Smooth muscle cell of the brain vasculature (primary cell): ENCODE measurements at places on chromosomes 1 and 21.
A peak's percentile ranks its signal among the peaks of the same experiment; 100 is the strongest.

GRCh38 chr1:9942399-9942938 is 722 bp downstream of the LZIC start:
- DNase-seq, result no peak

- DNase-seq, result no peak
Observed at GRCh38 chr1:5809207-5809788, 182.9 kb downstream of the NPHP4 start.

GRCh38 chr1:116331523-116331922 is 41.5 kb upstream of the ATP1A1 start:
- DNase-seq, result no peak

DNA sequence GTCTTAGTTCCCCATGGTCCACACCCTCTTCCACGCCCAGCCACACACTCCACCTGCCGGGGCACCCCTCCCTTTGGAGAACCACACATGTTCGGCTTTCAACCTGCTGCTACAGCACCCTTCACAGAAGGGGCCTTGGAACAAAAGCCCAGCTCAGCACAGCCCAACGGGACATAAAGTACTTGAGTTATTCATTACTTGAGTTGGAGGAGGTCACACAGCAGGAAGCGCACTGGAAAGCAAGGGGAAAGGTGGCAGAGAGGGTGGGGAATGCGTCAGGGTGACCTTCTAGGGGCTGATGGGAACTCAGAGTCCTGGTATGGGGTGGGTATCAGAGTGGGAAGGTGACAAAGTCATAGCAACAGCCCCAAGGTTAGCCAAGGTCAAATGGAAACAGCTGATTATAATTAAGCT is 3.0 kb upstream of the ATP1B1 start:
- no peak for DNase-seq

GRCh38 chr1:119000371-119001180 is 12.4 kb upstream of the TBX15 start:
- DNase-seq, result no peak

- DNase-seq, result no peak
Observed at GRCh38 chr1:41764656-41765055, 154.1 kb downstream of the HIVEP3 start.

DNA sequence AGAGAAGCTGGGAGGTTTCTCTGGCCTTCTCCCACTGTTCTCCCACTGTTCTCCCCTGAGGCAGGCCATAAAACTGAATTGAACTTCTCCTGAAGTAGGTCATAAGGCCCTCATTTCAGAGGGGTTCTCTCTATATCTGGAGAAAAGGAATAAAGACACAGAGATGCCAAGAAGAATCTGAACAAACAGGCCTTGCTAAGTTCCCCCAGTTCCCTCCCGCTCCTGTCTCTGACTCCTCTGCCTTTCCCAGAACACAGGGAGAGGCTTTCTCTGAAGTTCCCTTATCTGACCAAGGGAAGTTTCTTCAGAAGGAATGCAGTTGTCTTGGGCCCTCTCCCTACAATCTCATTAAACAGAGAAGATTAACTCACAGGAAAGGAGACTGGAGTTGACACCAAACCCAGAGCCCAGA is 83.4 kb downstream of the SLC16A1 start:
- DNase-seq, result no peak

GRCh38 chr1:9529190-9529589 is 10.1 kb upstream of the SLC25A33 start:
- no peak for DNase-seq

- DNase-seq, result no peak
Observed at GRCh38 chr1:61368876-61369275, 286.5 kb downstream of the NFIA start.

DNA sequence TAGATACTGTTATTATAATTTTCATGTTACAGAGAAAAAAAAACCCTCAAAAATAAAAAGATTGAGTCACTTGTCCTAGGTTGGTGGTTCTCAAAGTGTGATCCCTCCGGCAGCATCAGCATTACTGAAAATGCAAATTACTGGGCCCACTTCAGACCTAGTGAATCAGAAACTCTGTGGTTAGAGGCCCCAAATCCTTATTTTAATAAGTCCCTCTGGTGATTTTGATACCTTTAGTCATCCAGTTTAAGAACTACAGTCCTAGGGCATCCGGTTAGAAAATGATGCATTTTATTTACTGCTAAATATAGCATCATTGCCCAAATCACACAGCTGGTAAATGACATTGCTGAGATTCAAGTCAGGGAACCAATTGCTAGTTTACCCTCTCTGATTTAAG is 203.7 kb upstream of the RUNX1 start:
- DNase-seq, result no peak

GRCh38 chr1:36365381-36365780 is 20.3 kb downstream of the STK40 start:
- no peak for DNase-seq

- no peak for DNase-seq
Observed at GRCh38 chr1:157371221-157371620, 181.1 kb downstream of the FCRL5 start.

DNA sequence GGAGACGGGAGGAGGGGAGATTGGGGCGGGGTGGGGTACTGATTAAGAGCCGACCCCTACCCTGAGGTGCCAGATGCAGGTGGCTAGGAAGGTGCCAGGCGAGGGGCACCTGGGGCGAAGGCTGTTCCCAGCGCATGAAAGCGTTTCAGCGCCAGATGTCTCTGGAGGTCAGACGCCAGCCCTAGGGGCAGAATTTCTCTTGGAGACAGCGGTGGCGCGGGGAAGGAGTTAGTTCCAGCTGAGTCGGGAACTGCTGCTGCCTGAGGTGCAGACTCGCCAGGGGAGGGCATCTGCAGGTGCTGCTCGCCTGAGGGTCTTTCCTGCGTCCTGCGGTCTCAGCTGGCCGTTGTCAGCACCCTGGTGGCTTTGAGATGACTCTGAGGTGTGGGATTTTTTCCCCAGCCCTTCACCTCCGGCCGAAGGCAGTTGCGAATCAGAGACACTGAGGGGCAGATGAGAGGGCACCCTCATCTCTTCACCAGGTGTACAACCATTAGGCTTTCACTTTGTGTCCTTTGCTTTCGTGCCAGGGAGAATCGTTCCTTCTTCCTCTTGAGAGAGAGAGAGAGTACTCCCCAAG is 539 bp downstream of the CGN start:
- no peak for DNase-seq

DNA sequence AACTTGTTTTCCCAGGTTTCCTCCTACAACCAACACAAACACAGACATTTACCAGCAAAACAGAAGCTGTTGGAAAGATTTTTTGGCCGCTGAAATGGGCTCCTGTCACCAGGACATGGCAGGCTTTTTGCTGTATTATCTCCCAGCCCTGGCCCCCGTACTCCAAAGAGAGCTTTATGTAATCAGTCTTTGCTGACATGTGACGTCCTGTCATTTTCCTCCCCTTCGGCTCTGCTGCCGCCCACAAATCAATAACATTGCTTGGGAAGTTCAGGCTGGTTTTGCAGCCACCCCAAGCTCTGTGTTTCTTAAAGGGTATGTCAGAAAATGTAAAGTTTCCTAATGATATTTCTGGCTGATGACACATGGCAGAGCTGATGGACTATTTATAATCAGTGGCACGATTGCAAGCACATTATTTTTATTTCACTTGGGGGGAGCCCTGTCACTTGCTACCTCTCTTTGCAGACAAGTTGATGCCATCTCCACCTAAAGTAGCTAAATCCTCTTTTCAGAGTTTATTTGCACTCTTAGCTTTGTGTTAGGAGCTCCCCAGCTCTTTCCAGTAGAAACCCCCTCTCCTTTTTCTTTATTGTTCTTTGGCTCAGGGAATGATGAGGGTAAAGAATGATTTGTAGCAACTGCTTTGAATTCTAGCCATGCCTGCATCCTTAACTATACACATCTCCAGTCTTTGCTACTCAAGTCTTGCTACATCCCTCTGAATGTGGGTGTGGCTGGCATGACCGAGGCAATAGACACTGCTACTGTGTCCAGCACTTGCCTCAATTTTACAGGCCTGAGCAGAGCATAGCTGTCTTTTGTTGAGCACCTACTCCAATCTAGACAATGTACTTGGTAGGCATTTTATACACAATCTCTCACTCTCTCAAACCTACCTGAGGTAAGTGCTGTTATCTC is 67.3 kb downstream of the ELAVL4 start:
- DNase-seq, result no peak

- no peak for DNase-seq
Observed at GRCh38 chr1:88472298-88472697, 211.8 kb upstream of the PKN2 start.

DNA sequence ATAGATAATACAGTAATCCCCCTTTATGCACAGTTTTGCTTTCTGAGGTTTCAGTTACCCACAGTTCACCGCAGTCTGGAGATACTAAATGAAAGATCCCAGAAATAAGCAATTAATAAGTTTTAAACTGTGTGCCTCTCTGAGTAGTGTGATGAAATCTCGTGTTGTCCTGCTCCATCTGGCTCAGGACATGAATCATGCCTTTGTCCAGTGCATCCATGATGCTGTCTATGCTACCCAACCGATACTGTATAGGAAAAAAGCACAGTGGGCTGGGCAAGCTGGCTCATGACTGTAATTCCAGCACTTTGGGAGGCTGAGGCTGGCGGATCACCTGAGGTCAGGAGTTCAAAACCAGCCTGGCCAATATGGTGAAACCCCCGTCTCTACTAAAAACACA is 85.0 kb upstream of the SLC2A1 start:
- DNase-seq, result no peak

GRCh38 chr21:18488252-18488651 is 84.7 kb upstream of the TMPRSS15 start:
- DNase-seq, result no peak

- DNase-seq, result no peak
Observed at GRCh38 chr1:6300342-6301048, 39.6 kb upstream of the GPR153 start.

DNA sequence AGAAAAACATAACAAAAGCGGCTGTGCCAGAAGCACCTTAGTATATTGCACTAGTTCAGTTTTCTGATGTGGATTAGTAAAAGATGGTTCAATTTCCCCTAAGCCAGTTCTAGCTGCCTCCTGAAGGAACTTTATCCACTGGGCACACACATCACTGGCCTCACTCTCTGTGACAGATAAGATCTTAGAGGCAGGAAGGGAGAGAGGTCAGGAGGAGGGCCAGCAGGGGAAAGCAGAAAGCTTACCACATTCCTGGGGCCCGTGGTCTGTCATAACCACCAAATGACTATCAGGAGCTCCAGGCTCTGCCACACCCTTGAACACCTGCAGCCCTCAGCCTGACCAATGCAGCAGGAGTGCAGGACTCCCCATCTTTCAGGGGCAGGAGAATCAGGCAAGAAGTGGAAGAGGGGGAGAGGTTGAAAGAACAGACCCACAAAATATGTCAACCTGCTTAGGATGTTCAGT is 37.8 kb downstream of the LRRC71 start:
- no peak for DNase-seq

- DNase-seq, result no peak
Observed at GRCh38 chr1:4762146-4762545, 107.7 kb downstream of the AJAP1 start.

DNA sequence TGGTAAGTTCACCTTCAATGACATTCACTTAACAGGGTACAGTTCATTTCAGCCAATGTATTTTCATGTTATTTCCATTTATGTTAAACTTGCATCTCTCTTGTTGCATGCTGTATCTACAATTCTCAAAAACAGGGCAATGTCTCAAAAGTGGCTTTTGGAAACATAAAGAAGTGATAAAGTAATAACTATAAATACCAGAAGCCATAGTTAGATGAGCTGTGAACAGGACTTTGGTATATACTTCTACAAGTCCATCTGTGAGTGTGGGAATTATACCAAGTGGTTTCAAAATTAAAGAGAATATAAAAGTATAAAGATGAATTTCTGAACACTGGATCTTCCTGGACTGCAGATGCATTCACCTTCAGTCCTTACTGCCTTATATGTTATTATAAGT is 585.4 kb upstream of the PBX1 start:
- DNase-seq, result no peak

GRCh38 chr1:186754542-186755145 is 74.1 kb upstream of the PLA2G4A start:
- no peak for DNase-seq

- DNase-seq, result no peak
Observed at GRCh38 chr1:75265792-75266191, 131.6 kb downstream of the LHX8 start.

GRCh38 chr1:98761219-98761865 is 99.8 kb downstream of the SNX7 start:
- DNase-seq, result no peak

DNA sequence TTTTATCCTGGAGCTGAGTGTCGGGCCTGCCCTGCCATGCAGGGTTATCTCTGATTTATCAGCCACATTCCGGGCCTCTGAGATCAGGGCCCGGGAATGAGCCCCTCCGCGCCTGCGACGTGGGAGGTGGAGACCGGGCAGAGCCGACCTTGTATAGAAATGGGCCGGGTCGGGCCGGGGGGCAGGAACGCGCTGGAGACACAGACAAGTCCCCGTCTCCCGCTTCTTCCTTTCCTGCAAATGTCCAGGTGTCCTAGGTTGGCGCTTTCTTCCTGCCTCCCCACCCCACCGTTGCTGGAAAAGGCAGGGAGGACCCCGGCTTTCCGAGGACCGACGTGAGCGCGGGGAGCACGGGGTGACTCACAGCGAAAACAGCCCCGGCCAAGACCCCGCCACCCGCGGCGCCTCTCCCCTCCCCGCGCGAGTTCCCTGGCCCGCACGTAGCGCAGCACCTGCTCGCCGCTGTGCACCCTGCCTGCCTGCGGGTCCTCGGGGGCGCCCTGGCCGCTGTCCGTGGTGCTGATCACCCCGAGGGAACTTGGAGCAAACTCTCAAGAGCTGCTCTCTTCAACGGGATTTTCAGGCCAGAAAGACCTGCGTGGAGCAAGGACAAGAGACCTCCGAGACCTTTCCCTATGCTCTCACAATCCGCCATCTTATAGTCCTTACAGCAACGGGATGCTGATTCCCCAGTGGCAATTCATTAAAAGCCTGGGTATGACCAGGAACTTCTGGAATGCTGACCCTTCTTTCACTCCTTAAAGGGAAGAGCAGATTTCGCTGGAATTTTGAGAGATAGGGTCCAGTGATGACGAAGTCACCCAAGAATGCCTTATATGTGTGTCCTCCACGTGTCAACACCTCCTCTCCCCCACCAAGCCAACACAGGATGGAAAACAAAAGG is 475 bp upstream of the NPPB start:
- peak; percentile 13 for DNase-seq

DNA sequence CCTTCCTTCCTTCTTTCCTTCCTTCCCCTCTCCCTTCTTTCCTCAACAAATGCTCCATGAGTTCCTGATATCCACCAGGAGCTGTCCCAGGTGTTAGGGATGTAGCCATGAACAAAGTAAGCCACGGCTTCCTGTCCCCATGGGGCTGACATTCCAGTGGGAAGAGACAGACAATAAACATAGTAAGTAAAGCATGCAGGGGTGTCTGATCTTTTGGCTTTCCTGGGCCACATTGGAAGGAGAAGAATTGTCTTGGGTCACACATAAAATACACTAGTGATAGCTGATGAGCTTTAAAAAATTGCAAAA is 81.5 kb upstream of the ZBTB40 start:
- DNase-seq, result no peak

- DNase-seq, result no peak
Observed at GRCh38 chr21:42308161-42308913, 6.9 kb downstream of the TFF3 start.

- no peak for DNase-seq
Observed at GRCh38 chr1:226002667-226003501, 3.7 kb upstream of the SDE2 start.
